ENCODE measurements at places on chromosomes 2 and 18. TPM values are rescaled to one million over a fixed set of nuclear protein-coding genes. Genes with fewer than 3 reads are reported as not detected.

The DNAJC5G gene
- total RNA-seq = not detected

The STPG4 gene
- total RNA-seq = not detected

The SLC14A1 gene
- total RNA-seq = 0.96 TPM

The SALL3 gene
- not detected for total RNA-seq

The CLEC4F gene
- not detected for total RNA-seq

The CCDC178 gene
- total RNA-seq = not detected

The C2orf76 gene
- 3.0 TPM for total RNA-seq

The OLA1 gene
- 20.0 TPM for total RNA-seq

The ADAM23 gene
- 0.03 TPM for total RNA-seq

The OBSL1 gene
- 43.6 TPM for total RNA-seq

The TWIST2 gene
- total RNA-seq = not detected

The CRYGD gene
- not detected for total RNA-seq

The ADNP2 gene
- 5.4 TPM for total RNA-seq
